ENCODE measurements at places on chromosomes 7 and 10.

GRCh38 chr10:106378251-106378650, 786.3 kb downstream of the SORCS1 start:
- DNase-seq = no peak

- DNase-seq = no peak
Measured at GRCh38 chr7:151115121-151115835, 29.0 kb downstream of the AGAP3 start.

- no peak for DNase-seq
Measured at GRCh38 chr10:9211228-9211627, 1156.7 kb downstream of the GATA3 start.

DNA sequence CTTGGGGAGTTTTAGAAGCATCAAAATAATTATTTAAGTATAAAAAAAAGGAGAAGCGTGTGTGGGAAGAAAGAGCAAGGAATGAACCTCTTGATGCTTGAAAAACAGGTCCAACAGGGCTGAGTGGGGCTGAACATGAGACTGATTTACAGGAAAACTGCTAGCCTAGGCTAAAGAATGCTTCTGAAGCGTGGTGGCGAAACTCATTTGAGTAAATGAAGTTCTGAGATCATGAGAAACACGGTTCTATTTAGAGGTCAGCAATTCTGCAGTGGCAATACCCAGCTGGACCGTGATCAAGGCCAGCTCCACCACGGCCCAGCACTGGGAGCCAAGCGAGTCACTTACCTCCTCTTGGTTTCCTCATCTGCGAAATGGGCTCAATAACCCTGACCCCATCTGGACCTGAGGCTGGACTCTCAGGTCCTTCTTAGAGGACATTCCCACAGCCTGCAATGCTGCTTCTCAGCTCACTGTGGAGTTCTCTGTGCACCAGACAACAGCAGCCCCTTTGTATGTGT, 140.1 kb upstream of the ADAM12 start:
- DNase-seq = no peak

- DNase-seq = no peak
Measured at GRCh38 chr7:136074843-136075242, 97.7 kb upstream of the MTPN start.

DNA sequence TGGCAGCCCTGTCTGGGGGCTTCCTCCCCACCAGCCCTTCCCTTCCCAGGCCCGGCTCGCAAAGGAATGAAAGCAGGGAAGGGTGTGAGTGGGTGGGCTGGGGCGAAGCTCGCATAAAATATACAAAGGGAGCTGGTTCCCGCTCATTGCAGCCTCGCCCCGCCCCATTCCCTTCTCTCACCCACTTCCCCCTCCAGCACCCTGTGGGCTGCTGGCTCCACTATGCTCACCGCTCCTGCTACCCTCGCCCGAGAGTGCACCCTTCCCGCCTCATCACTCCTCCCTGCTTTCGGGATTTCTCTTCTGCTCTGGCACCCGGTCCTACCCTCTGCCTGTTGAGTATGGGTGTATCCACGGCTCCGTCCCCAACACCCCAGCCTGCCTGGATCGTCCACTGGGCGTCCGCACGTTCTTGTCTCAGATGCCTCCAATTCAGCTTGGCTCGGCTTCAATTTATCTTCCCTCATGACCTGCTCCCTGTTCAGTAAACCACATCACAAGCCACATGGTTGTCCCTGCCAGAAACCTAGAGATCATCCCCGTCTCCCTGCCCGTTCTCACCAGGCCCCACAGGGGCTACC, 14.4 kb upstream of the TTYH3 start:
- no peak for DNase-seq

DNA sequence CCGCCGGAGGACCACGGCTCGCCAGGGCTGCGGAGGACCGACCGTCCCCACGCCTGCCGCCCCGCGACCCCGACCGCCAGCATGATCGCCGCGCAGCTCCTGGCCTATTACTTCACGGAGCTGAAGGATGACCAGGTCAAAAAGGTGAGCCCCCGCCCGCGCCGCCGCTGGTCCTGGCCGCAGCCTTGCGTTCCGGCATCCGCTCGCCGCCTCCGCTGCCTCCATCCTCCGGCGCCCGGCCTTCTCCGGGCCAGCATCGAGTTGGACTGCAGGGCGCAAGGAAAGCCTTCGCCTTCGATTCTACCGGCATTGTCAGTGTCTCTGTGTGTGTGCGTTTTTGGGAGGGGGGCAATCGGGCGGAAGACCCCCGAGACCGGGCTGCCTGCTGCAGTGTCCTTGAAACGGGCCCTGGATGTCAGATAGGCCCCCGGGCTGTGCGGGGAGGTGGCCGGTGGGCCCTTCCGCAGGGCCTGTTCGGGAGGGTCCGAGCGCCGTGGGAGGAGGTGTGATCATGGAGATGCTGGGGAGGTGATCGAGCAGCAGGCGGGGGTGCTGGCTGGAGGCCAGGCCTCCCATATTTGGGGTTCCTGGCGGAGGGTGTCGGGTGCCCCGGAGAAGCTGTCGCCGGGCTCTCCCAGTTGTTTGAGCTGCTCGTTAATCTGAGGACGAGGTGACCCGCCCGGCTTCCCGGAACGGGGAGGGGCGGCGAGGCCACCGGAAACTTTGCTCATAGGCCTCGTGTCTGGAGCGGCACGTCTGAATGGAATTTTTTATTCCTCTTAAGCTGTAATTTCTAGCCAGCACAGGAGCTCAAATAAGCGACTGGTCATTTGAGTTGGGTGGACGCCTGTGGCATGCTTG, 40.8 kb downstream of the HK1 start:
- DNase-seq = no peak

DNA sequence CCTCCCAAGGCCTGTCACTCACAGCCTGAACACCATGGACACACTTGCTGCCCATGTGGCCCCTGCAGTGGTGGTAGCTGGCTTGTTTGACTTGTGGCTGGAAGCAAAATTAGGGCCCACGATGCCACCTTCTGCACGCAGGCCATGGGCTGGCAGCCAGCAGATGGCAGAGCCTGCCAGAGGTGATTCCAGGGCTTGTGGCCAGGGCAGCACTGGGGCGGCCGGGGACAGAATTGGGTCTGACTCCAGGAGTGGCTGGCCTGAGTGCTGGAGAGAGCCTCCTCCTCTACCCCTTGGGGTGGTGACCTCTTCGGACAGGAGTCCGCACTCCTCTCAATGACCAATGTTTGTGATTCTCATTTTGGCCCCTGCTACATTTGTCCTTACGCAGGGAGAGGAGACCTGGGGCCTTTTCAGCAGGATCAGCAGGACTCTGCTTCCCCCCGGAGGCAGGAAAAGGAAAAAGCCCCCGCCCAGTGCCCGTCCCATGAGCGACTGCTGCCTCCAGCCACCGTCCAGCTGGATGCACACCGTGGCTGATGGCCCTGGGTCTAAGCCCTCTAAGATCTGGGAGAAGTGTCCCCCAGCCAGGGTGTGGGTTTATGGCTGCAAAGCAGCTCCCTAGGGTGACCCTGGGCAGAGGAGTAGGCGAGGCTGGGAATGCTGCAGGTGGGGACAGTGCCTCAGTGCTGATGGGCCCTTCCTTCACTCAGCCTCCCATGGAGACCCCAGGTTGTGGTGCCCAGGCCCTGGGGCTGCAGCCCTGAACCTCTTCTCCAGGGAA, 26.5 kb downstream of the DNAJB12 start:
- peak; percentile 7 for DNase-seq

DNA sequence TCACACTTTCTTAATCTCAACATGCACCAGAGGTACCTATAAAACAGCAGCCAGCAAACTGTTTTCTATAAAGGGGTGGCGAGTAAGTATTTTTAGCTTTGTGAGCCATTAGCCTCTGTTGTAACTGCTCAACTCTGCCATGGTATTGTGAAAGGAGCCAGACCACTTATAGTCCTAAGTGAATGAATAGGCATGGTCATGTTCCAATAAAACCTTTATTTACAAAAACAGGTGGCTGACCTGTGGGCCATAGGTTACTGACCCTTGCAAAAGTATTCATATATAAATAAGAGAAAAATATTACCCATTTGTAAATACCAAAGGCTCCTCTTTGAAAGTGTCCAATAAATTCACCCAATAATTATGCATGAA, 50.3 kb downstream of the ICA1 start:
- no peak for DNase-seq

DNA sequence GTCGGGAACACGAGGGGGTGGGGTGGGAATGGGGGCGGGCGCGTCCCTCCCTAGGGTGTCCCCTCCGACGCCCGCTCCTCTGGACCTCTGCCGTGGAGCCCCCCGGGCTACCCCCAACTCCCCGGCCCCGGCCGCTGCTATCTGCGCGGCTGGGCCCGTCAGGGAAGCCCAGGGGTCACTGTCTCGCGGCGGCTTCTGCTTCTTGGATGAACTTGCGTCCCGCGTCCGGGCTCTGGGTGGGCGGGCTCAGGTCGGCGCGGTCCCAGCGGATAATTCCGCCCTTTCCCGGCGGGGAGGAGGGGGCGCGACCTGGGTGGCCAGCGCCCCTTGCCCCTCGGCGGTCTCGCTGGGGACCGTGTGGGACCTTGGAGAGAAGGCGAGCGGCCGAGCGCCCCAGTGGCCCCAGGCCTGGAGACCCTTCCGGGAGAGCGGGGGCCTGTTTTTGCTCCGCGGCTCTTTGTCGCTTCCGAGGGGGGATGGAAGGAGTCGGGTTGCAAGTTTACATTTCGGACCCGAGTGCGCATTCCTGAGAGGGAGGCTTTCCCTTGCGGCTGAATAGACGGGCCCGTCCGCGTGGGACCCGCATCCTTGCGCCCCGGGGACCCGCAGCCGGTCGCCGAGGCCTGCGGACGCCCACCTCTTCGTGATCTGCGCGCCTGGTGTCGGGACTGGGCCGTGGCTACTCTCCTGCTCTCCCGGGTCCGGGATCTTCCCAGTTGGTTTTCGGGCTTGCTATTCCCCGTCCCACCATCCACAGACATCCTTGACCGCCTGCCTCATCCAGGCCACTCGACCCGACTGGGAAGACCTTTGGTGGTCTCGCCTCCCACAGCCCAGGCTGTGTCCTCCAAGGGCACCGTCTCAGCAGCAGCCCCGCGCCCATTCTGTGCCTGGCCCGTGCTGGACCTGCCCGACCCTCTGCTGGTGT, 812 bp downstream of the DOCK1 start:
- no peak for DNase-seq

DNA sequence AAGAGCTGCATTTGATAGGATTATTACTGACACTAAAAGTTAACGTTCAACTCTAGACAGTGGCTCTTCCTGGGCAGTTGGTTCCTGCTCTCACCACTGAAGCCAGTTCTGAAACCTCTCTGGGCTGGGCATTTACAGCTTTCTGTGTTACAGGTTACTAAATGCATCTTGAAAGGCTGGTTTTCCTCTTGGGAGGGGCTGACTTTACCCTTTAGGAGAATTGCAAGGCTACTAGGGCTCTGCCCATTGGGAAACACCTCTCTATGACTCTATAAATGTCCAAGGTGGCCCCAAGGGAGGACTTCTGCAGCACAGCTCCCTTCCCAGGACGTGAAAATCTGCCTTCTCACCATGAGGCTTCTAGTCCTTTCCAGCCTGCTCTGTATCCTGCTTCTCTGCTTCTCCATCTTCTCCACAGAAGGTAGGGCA, at the start of gene GPR15LG:
Gene GPR15LG (plus strand): TSS at position 301 of the 429 bp plus-strand sequence. CDS start 51 bp downstream, at position 352.
- DNase-seq = no peak

DNA sequence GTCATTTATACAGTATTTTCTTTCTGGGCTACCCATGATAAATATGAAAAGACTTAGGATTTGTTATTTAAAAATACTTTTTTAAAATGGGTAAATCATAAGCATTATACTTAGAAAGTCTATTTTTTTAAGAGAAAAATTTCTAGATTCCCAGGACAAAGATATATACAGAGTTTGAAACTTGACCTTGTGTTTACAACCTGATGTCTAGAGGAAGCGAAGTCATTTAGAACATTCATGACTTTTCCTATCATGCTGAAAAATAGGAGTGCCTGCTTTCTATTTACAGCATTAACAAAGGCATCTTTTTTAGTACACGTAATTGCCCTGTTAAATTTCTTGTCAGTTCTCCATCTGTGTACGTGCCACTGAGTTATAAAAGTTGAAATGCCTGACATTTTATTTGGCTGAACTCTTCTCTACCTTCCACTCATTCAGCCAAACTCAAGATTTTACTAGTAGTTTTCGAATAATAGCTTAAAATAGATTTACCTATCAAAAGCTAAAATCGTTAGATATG, 23.0 kb downstream of the GNAT3 start:
- DNase-seq = no peak

DNA sequence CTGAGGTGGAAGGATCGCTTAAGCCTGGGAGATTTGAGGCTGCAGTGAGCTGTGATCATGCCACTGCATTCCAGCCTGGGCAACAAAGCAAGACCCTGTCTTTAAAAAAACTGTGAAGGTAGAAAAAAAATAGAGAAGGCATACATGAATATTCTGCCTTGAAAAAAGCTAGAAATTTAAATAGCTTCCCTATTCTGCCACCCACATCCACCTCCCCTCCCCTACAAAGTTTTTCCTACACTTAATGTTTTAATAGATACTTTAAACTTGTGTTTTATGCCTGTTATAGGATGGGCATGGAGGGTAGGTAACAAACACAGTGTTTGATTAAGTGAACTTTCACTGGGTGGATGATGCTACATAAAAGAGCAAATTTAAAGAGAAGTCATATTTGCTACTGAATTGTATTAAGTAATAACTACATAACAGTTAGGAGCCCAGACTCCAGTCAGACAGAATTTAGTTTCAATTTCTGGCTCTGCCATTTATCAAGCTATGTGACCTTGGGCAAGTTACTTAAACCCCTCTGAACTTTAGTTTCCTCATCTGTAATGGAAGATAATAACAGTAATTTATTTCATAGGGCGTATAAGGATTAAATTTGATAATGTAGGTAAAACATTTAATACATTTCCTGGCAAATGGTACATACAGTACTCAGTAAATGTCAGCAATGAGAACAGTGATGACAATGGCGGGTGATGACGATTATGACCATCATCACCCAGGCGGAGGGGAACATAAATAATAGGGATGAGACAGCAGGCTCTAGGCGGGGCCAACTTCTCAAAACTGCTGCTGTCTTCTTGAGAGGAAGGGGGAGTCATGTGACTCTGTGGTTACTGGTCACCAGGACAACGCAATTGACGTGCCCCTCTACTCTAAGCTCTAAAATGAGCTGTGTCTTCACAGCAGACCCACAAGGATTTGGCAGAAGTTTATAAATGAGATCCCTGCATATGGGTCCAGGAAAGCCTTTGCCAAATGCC, 15.8 kb downstream of the DNMBP start:
- peak; percentile 61 for DNase-seq

- no peak for DNase-seq
Measured at GRCh38 chr10:23445591-23445990, 6.7 kb downstream of the OTUD1 start.

DNA sequence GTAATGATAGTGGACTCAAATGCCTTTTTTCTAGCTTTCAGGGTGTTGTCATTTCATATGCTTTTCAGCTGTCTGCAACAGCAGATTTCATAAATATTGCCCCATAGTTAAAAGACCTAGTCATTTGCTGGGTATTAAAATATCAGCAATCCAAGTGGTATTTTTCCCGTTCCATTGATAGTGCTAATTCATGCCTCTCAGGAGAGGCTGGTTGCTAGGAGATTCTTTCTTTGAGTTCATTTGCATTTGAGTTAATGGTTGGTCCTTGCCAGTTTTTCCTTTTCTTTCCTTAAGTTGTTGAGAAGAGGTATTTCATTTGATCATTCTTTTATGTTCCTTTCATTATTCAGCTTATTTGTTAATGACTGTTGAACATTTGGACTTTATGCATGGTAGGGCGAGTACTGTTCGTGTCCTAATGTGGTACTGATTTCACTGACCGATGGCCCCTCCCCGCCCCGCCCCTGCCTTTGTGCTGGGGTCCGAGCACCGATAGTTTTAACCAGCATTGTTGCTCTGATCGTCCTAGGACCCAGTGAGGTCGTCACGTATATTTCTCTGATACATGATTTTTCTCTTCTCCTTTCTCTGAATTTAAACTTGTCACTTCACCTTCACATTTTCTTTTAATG, 128.6 kb downstream of the CCNY start:
- no peak for DNase-seq
